ENCODE measurements at places on chromosomes 12 and 14.

DNA sequence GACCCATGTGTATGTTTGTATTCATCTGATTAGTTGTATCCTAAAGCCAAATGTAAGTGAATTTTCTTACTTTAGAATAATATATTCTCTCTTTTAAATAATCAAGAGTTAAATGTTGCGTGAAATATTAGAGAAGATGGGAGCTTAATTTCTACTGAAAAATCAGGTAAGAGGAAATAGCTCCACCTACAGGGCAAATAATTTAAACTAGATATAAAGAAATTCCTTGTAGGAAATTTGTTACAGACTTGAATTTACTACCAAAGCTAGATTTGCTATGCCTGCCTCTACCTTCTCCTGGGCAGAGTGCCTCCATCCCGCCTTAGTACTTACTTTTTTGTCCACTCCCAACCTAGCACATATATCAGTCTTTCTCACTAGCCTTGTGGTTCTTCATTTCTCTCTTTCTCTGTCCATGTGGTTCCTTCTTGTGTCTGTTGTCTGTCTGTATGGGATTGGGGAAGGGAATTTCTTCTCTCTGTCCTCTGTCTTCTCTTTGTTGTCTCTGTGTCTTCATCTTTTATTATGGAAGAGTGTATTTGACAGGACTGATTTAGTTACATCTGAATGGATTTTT lies 44.7 kb downstream of the PALS1 start:
- peak; percentile 7 for DNase-seq

DNA sequence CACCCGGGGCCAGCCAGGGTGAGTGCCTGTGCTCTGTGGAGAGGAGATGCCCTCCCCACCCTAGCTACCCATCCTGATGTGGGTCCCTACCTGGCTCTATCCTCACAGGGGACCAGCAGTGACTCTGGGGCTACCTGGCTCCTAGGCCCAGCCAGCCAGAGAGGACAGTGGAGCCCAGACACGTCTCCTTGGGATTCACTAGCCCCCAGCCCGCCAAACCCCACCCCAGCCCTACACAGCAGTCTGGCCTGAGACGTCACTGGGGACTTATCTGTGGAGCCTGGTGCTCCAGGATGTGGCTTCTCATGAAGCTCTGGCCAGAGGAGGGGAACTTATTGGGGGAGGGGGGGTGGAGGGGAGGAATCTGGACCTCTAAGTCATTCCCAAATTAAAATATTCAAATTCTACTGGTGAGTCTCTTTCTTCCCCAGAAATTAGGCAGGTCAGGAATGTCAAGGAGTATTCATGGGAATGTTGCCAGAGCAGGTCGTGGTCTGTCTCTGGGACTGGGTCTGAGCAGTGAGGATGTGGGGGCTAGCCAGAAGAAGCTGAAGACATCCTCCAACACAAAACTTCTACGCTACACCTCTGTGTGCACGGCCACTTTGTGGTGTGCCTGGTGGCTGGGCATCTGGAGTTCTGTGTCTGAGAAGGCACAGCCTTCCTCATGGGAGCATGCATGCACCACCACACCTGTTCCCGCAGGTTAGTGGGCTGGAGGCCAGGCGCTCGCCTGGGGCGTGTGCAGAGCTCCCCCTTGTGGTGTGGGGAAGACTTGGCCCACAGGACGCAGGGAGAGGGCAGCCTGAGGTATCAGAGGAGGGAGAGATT lies 2.7 kb downstream of the CMTM5 start:
- DNase-seq = peak; percentile 31

GRCh38 chr12:10701843-10702242 lies 21.3 kb downstream of the YBX3 start:
- no peak for DNase-seq

GRCh38 chr12:80708975-80709328 lies 1.5 kb downstream of the MYF6 start:
- DNase-seq = no peak

GRCh38 chr14:40685764-40686163 lies 920.9 kb upstream of the LRFN5 start:
- no peak for DNase-seq

GRCh38 chr12:113232089-113232839 lies 11.0 kb downstream of the TPCN1 start:
- no peak for DNase-seq

GRCh38 chr14:69073915-69074314 lies 79.0 kb downstream of the DCAF5 start:
- DNase-seq = no peak

DNA sequence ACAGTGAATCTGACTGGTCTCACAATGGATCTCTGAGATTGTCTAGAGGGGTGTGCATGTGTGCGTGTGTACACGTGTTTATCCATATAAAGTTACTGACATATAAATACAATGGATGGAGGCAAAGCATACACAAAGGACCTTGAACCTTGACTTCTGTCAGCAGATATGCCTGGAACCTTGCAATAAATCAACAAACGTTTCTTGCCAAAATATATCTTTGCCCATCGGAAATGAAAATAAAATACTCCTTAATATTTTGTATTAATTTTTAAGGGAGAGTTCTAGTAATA lies 52.1 kb upstream of the KCNJ8 start:
- DNase-seq = no peak

- no peak for DNase-seq
Observed at GRCh38 chr14:85071447-85071846, 458.5 kb upstream of the FLRT2 start.

DNA sequence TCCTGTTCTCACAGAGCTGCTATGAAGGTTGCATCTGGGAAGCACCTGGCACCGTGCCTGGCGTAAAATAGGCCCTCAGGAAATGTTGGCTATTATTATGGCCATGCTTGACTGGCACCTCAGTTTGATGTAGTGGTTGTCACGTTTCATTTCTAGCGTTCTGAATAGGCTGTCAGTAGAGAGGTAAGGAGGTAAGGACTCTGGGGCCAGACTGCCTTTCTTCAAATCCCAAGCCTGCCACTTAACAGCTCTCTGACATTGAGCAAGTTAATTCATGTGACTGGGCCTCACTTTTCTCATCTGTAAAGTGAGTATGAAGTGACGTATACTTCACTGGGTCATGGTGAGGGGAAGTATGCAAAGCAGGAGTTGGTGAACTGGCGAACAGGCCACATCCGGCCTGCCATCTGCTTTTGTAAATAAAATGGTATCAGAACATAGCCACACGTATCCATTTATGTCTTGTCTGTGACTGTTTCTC lies 196.2 kb downstream of the CACNA1C start:
- no peak for DNase-seq

GRCh38 chr14:53955671-53956426 lies 776 bp downstream of the BMP4 start:
- no peak for DNase-seq

DNA sequence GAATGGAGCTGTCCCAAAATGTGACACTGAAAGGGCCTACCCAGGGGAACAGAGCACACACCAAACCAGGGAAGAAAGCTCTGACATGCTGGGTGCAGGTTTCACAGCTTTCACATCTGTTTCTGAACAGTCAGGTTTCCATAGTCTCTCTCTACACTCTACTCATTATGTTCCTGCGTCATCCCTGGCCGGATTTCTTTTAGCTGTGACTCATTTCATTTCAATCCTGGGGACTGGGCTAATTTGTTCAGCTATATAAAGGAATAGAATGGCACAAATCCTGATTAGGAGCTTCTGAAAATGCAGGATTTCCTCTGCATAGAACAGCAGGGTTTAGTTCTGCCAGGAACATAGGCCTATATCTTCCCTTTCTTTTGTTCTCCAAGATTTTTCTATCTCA lies 649.8 kb downstream of the RPS29 start:
- DNase-seq = no peak

DNA sequence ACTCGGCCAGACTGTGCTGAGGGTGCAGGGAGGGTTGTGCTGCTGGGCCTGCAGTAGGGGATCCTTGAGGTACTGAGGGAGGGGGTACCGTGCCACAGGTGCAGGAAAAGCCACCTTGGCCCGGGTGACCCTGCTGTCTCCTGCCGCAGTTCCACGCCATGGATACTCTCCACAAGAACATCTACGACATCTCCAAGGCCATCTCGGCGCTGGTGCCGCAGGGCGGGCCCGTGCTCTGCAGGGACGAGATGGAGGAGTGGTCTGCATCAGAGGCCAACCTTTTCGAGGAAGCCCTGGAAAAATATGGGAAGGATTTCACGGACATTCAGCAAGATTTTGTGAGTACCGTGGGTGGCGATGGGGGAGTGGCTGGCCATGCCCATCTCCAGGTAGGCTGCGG lies 14.0 kb upstream of the CRIP2 start:
- no peak for DNase-seq

GRCh38 chr14:78754059-78754458 lies 583.9 kb downstream of the NRXN3 start:
- DNase-seq = no peak

- no peak for DNase-seq
Observed at GRCh38 chr14:54039311-54039710, 82.7 kb upstream of the BMP4 start.

DNA sequence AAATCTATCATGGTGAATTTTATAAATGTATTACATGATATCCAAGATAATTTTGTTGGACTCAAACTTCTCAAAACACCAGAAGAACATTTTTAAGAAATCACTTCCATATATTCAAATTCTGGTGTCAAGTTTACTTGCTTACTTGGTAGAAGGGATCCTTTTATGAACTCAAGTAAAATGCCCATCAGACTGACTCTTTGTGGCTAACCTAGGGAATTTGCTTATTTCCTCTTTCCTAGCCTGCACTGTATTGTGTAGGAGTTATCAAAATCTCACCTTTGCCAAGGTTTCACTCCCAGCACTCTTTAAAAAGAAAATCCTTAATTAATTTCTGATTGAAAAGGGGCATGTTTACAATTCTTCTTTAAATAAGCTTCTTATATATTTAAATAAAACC lies 196.5 kb downstream of the DUSP6 start:
- no peak for DNase-seq

DNA sequence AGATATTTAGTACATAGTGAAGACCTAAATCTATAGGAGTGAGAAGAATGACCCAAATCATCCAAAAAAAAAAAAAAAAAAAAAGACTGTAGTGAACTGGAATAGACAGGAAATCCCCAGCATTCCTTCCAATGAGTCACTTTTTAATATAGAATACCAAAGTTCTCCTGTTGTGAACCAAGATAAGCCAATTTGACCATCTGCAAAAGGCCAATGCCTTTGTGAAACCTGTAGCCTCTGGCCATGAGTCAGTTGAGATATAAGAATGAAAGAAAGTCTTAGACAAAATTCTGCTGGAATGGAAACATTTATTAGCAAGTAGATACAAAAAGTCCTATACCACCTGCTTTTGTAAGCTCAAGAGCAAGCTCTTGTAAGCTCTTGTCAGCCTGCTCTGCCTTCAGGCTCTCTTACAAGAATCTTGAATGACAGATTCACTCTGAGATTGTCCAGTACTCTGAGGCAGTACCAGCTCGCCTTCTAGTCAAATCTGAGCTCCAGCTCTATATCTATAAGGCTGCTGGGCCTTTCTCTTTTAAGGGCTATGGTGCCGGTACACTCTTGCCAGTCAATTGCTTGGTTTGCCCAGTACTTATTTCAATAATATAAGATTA lies 243.0 kb upstream of the TMTC1 start:
- DNase-seq = no peak

GRCh38 chr12:89870413-89871184 lies 162.0 kb upstream of the ATP2B1 start:
- DNase-seq = no peak

DNA sequence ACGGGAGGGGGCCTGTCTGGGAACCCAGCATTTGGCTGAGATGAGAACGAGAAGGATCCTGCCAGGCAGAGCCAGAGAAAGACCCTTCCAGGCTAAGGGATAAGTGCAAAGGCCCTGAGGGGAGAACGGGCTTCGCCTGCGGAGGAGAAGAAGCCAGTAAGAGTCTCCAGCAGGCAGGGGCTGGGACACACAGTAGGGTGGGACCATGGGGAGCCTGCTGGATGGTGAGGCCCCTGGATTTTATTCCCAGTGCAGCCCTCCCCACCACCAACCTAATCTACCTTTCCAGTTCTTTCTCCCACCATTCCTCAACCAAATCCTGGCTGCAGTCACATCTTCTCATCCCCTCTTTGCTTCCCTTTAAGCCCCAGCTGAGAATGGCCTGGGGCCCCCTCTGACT lies 12.6 kb downstream of the RAPGEF3 start:
- no peak for DNase-seq

DNA sequence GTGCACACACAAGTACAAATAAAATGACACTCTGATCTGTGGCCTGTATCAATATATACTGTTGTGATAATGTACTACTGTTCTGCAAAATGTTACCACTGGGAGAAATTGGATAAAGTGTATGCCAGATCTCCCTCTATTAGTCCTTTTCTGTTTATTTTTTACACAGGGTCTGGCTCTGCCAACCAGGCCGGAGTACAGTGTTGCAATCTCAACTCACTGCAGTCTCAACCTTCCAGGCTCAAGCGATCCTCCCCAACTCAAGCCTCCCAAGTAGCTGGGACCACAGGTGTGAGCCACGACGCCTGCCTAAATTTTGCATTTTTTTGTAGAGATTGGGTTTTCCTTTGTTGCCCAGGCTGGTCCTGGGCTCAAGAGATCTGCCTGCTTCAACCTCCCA lies 1.9 kb downstream of the NT5DC3 start:
- no peak for DNase-seq

DNA sequence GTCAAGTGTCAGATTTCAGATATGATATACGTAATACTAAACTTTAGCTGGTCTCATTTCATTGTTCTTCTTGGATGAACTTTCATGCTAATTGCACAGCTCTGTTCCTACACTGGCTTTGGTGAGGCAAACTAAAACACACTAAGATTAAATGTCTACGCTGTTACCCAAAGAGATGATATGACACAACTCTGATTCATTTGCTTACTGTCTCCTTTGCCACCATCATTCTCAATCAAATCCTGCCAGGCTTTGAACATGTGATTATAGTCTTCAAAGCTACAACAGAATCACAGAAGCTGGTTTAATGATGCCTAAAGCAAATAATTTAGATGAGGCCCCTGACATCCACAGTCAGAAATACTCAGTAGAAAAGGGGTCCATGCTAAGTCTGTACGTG lies 37.7 kb downstream of the MDGA2 start:
- no peak for DNase-seq

- DNase-seq = no peak
Observed at GRCh38 chr14:81415781-81416180, 15.7 kb upstream of the STON2 start.

Measured in NCI-H748 treated with DMSO at 0.1 percent for 48 hours (cell line).